Activated CD4-positive, alpha-beta T cell treated with anti-CD3 and anti-CD28 coated beads, Interleukin-2, amount 10 ng/mL, durations not matched to agents 7 days and 5 days (primary cell): ENCODE measurements at places on chromosomes 6 and 20. TPM values are rescaled to one million over a fixed set of nuclear protein-coding genes. Genes with fewer than 3 reads are reported as not detected.

- no peak for DNase-seq
- H3K4me1 ChIP-seq: no peaks in the 10 kb centered on the region
Observed at GRCh38 chr6:154969796-154970195, 25.3 kb upstream of the TIAM2 start.

Gene GCM1
- not detected for total RNA-seq

GRCh38 chr6:127190552-127190951 is 72.1 kb downstream of the RSPO3 start:
- no peak for DNase-seq
- H3K27me3 ChIP-seq: peaks cover 2% of the 10 kb centered on the region
- H3K36me3 ChIP-seq: no peaks in the 10 kb centered on the region

DNA sequence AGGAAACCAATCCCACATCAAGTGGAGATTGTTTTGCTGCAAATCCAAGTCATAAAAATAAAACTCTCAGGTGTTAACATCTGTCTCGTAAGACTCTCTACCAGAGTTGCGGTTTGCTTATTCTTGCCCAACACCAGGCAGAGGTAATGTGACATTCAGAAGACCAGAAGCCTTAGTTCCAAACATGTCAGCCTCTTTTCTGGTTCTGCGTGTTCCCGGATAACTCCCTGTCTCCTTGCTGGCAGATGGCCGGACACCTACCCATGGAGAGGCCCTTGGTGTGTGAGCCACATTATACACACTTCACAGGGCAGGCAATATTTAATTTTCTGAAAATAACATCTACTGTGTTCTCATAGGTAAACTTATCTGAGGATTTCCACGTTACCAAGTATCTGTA is 73.4 kb downstream of the GMPR start:
- H3K4me1 ChIP-seq: peaks cover under 1% of the 10 kb centered on the region
- H3K36me3 ChIP-seq: peaks cover 11% of the 10 kb centered on the region

DNA sequence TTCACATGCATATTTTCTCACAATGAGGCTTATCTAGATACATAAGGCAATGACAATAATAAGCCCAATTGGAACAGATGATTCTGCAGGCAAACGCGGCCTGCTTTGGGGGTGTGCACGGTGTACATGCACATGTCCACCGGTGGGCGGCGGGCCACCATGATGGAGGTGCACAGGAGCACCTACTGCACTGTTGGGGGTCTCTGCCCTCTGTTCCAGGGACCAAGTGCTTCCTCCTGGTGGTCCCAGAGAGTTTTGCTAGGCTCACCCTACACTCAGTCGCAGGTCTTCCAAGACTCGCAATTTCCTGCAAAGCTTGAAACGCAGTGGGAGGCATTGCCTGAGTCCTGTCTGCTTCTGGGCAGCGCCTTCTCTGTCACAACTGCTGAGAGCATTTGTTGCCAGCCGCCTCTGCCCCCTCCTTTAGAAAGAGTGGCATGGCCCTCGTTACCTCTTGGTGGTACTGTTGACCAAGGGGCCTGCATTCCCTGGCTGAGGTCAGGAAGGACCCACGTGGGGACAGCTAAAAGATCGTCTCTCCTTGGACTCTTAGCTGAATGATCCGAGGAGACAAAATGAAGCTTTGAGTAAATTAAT is 135.3 kb downstream of the ERMARD start:
- H3K4me3 ChIP-seq: no peak overlapping the region
- DNase-seq: no peak
- H3K4me1 ChIP-seq: no peaks in the 10 kb centered on the region
- no peak overlapping the region for H3K27ac ChIP-seq

Gene C6orf15
- total RNA-seq: not detected

DNA sequence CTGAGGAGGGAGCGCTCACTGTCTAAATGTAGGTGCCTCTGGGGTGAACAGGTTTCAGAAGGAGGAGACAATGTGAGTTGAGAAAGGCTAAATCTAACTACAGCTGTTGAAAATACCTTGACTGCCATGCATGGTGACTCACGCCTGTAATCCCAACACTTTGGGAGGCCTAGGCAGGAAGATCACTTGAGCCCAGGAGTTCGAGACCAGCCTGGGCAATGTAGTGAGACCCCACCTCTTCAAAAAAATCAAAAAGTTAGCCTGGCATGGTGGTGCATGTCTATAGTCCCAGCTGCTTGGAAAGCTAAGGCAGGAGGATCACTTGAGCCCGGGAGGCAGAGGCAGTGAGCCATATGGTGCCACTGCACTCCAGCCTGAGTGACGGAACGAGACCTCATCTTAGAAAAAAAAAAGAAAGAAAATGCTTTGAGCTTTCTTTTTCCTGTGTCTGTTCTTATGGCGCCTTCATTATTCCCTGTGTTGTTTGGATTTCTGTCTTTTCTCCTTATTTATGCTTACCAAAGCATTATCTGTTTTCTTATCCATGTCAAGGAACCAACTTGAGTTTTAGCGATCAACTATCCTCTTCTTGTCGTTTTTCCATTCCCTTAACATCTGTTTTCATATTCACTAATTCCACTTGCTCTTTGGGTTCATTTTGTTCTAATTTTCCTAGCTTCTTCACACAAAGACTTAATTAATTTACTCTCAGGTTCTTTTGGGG is 8.5 kb downstream of the SLC2A10 start:
- no peaks in the 10 kb centered on the region for H3K36me3 ChIP-seq
- H3K27me3 ChIP-seq: no peaks in the 10 kb centered on the region
- no peak overlapping the region for H3K27ac ChIP-seq
- H3K4me1 ChIP-seq: no peaks in the 10 kb centered on the region
- no peak overlapping the region for H3K4me3 ChIP-seq

GRCh38 chr6:35665573-35665972 is 23.1 kb downstream of the FKBP5 start:
- peaks cover 31% of the 10 kb centered on the region for H3K4me1 ChIP-seq
- H3K36me3 ChIP-seq: peaks cover 2% of the 10 kb centered on the region
- no peak overlapping the region for H3K27ac ChIP-seq

GRCh38 chr20:38083338-38084048 is 49.9 kb downstream of the RPRD1B start:
- H3K27ac ChIP-seq: no peak overlapping the region
- H3K27me3 ChIP-seq: no peaks in the 10 kb centered on the region
- H3K36me3 ChIP-seq: peaks cover 50% of the 10 kb centered on the region
- DNase-seq: no peak
- no peak overlapping the region for H3K4me3 ChIP-seq

- H3K27me3 ChIP-seq: no peaks in the 10 kb centered on the region
- no peak overlapping the region for H3K27ac ChIP-seq
- H3K4me1 ChIP-seq: no peaks in the 10 kb centered on the region
- DNase-seq: no peak
- H3K4me3 ChIP-seq: no peak overlapping the region
Observed at GRCh38 chr20:14879020-14879697, 541.7 kb upstream of the FLRT3 start.

DNA sequence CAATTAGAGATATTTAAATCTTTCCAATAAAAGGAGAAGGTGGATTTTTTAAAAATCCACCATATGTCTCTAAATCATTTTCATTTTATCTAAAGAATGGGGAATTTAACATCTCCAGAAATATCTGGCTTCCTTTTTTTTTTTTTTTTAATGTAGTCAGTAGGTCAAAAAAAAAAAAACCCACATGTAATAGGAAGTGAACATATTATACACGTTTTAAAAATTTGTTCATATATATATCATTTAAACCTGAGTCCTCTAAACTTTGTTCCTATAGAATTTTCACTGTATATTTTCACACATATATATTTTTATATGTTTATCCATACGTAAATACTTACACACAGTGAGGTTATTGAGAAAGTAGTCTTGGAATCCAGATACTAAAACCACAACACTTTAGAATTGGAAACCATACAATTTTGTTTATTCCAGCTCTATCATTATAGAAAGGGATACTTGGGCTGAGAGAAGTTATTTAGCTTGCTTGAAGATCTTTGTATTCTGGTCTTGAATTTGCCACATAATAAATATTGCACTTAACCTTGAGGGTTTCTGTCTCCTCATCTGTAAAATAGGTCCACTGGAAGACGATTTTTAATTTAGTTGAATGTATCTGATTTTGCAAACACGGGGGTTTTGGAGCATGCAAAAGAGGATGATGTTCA is 62.1 kb upstream of the ZNF217 start:
- no peak for DNase-seq
- no peak overlapping the region for H3K4me3 ChIP-seq
- H3K27ac ChIP-seq: no peak overlapping the region
- H3K36me3 ChIP-seq: no peaks in the 10 kb centered on the region
- H3K4me1 ChIP-seq: peaks cover 76% of the 10 kb centered on the region
- no peaks in the 10 kb centered on the region for H3K27me3 ChIP-seq

Gene WFDC12
- not detected for total RNA-seq

Gene CTAGE9
- total RNA-seq: not detected

Gene MLN
- total RNA-seq: not detected

GRCh38 chr6:21438237-21438985 is 155.1 kb upstream of the SOX4 start:
- H3K4me1 ChIP-seq: peaks cover 26% of the 10 kb centered on the region
- peaks cover 10% of the 10 kb centered on the region for H3K27me3 ChIP-seq
- H3K4me3 ChIP-seq: no peak overlapping the region
- no peak overlapping the region for H3K27ac ChIP-seq
- no peaks in the 10 kb centered on the region for H3K36me3 ChIP-seq
- DNase-seq: peak; percentile 32

DNA sequence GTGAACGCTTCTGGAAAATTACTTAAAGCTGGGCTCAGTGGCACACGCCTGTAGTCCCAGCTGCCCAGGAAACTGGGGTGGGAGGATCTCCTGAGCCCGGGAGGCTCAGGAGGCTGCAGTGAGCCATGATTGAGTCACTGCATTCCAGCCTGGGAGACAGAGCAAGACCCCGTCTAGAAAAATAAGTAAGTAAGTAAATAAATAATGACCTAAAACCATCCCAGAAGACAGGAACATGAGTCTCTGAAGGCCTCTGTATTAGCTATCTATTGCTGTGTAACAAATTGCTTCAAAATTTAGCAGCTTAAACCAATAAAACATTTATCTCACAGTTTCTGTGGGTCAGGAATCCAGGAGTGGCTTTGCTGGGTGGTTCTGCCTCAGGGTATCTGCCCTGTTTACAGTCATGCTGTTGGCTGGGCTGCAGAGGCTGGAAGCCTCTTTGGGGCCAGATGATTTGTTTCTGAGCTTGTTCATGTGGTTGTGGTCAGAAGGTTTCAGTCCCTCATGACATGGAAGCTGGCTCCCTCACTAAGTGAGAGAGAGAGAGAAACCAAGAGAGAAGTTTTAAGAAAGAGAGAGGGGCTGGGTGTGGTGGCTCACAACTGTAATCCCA is 48.4 kb upstream of the NCOA3 start:
- H3K4me3 ChIP-seq: peak overlapping the region; percentile 13
- peak overlapping the region; percentile 75 for H3K27ac ChIP-seq
- DNase-seq: peak; percentile 59
- H3K27me3 ChIP-seq: no peaks in the 10 kb centered on the region
